Subcutaneous preadipocyte (primary cell): ENCODE measurements at places on chromosomes 6 and 20. TPM values are rescaled to one million over a fixed set of nuclear protein-coding genes. Genes with fewer than 3 reads are reported as not detected.

EYS gene
- under 0.01 and 0.39 TPM in 2 replicates for total RNA-seq

UBD gene
- total RNA-seq = not detected in 2 replicates

ENPP5 gene
- total RNA-seq = 0.78 and 9.6 TPM in 2 replicates

PCNA gene
- 177 and 181 TPM in 2 replicates for total RNA-seq

MAFB gene
- 4.7 and 7.0 TPM in 2 replicates for total RNA-seq

MATN4 gene
- total RNA-seq = under 0.01 TPM in 1 of 2 replicates, not detected in the other

NKX2-4 gene
- total RNA-seq = not detected in 2 replicates

NHSL1 gene
- total RNA-seq = 19.1 and 19.9 TPM in 2 replicates
